ENCODE measurements at places on chromosomes 13 and 19.

DNA sequence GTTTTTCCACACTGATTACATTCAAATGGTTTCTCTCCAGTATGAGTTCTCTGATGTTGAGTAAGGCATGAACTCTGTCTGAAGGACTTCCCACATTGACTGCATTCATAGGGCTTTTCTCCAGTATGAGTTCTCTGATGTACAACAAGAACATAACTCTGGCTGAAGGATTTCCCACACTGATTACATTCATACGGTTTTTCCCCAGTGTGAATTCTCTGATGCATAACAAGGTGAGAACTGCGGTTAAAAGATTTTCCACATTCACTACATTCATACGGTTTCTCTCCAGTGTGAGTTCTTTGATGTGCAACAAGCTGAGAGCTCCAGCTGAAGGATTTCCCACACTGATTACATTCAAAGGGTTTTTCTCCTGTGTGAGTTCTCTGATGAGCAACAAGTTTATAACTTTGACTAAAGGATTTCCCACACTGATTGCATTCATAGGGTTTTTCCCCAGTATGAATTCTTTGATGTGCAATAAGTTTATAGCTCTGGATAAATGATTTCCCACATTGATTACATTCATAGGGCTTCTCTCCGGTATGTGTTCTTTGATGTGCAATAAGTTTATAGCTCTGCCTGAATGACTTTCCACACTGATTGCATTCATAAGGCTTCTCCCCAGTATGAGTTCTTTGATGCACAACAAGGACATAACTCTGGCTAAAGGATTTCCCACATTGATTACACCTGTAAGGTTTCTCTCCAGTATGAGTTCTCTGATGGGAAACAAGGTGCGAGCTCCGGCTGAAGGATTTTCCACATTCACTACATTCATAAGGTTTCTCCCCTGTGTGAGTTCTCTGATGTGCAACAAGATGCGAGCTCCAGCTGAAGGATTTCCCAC lies 23.5 kb downstream of the ZNF180 start:
- no peak for DNase-seq

DNA sequence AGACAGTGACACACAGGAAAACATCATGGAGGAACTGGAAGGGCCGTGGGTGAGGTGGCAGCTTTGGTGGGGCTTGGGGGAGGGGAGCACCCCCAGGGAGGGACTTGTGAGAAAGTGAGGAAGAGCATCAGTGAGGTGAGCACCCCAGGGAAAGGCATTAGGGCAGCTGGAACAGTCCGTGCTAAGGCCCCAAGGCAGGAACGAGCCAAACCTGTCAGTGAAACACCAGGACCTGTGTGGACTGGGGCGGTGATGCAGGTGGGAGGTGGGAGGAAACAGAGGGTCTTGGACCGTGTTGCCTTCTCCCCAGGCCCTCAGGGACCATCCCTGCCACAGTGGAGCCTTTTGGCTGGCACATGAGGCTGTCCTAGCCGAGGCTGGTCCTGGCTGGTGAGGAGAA lies 17.3 kb upstream of the SLC7A10 start:
- no peak for DNase-seq

- DNase-seq: no peak
Measured at GRCh38 chr13:96338030-96338429, 248.1 kb downstream of the HS6ST3 start.

GRCh38 chr19:3285647-3286176 lies 61.3 kb downstream of the CELF5 start:
- peak; percentile 32 for DNase-seq

GRCh38 chr19:44722131-44723121 lies 23.5 kb downstream of the CEACAM16 start:
- no peak for DNase-seq

GRCh38 chr19:32254509-32254890 lies 90.9 kb upstream of the ZNF507 start:
- DNase-seq: no peak

DNA sequence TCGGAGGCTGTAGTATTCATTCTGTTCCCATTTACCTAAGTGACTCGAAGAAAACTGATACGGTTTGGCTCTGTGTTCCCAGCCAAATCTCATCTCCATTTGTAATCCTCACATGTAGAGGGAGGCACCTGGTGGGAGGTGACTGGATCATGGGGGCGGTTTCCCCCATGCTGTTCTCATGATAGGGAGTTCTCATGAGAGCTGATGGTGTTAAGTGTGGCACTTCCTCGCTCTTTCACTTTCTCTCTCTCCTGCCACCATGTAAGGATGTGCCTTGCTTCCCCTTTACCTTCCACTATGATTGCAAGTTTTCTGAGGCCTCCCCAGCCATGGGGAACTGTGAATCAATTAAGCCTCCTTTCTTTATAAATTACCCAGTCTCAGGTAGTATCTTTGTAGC lies 23.5 kb downstream of the SLAIN1 start:
- no peak for DNase-seq

DNA sequence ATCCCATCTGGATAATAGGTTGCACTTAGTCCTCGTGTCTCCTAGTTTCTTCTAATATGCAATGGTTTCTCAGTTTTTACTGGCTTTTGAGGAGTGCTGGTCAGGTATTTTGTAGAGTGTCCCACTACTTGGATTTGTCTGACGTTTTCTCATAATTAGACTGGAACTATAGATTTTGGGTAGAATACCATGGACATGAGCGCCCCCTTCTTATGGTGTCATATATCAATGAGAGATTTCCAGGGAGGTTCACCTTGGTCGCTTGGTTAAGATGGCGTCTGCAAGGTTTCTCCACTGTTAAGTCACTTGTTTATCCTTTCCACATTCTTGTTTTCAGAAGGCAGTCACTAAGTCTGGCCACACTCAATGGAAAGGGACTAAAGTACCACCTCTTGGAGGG lies 6.7 kb downstream of the SOHLH2 start:
- DNase-seq: no peak

GRCh38 chr13:43725460-43725859 lies 61.3 kb downstream of the ENOX1 start:
- DNase-seq: no peak

DNA sequence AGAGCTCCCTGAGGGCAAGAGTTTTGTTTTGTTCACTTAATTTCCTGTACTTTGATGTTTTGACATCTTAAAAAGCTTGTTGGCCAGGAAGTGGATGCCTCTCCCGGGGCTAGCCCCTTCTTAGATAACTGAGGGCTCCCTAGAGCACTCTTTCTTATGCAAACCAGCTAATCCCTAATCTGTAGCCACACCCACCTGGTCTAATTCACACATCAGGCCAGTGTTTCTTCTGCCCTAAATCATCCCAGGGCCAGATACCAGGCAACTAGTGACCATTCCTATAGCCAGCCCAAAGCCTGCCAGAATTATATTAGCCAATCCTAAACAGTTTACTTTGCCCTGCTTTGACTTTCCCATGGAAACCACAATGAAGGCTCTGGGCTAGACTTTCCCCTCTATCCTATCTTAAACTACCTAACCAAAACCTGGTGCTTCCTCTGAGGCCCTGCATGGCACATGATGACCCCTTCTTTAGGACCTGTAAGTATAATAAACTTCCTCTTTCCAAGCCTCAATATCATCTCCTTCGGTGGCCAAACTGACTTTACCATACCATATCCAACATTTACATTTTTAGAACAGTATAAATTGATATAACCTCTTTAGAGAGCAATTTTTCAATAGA lies 24.8 kb downstream of the WBP4 start:
- no peak for DNase-seq

GRCh38 chr13:29676941-29677452 lies 81.5 kb upstream of the SLC7A1 start:
- no peak for DNase-seq

GRCh38 chr19:20247016-20247683 lies 80.1 kb downstream of the ZNF486 start:
- DNase-seq: no peak

DNA sequence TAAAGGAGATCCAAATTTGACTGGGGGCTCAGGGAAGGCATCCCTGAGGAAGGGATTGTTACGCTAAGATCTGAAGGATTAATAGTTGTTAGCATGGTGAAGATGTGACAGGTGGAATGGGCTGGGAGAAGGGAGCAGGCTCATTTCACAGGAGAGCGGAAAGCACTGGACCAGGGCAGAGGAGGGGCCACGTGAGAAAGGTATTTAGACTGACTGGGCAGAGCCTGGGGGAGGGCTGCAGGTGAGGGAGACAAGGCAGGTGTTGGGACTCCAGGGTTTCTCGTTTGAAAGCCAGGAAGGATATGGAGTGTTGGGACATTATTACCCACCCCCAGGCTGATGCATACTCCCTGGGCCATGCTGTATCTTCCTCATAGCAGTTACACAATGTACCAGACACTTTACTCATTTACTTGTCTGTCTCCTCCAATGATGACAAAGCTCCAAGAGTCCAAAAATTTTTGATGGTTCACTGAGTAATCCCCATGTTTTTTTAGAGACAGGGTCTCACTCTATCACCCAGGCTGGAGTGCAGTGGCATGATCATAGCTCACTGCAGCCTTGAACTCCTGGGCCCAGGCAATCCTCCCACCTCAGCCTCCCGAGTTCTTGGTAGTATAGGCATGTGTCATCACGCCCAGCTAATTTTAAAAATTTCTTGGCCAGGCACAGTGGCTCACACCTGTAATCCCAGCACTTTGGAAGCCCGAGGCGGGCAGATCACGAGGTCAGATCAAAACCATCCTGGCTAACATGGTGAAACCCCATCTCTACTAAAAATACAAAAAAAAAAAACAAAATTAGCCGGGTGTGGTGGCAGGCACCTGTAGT lies 2.3 kb downstream of the TRAPPC6A start:
- no peak for DNase-seq

- DNase-seq: no peak
Measured at GRCh38 chr19:47446534-47447469, 24.9 kb downstream of the SLC8A2 start.

DNA sequence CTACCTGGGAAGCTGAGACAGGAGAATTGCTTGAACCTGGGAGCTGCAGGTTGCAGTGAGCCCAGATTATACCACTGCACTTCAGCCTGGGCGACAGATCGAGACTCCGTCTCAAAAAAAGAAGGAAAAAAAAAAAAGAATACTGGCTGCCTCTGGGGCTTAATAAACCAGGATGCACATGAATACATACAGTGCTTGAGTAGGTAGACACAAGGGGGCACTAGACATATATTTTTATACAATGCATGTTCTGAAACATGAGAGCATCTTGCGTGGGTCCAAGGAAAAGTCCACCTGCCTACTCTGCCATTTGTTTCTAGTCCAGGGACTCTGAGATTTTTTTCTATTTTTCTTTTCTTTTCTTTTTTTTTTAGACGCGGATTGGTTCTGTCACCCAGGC lies 31.2 kb downstream of the KEAP1 start:
- no peak for DNase-seq

- no peak for DNase-seq
Measured at GRCh38 chr13:42047561-42048341, 697 bp upstream of the DGKH start.

Data from activated T-cell treated with anti-CD3 and anti-CD28 coated beads for 4 hours (primary cell).